ENCODE measurements at places on chromosomes 3 and 15.

- DNase-seq = no peak
Observed at GRCh38 chr15:67296684-67297083, 42.1 kb downstream of the IQCH start.

DNA sequence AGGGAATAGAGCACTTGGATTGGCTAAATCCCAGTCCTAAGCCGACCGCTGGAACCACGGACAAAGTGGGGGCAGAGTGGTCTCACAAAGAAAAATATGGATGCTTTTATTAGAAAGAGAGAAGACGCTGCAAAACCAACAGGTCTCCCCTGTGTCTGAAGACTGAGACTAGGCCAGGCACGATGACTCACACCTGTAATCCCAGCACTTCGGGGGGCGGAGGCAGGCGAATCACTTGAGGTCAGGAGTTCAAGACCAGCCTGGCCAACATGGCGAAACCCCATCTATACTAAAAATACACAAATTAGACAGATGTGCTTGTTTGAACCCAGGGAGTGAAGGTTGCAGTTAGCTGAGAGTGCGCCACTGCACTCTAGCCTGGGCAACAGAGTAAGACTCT, 61.8 kb downstream of the ZDHHC19 start:
- DNase-seq = no peak

DNA sequence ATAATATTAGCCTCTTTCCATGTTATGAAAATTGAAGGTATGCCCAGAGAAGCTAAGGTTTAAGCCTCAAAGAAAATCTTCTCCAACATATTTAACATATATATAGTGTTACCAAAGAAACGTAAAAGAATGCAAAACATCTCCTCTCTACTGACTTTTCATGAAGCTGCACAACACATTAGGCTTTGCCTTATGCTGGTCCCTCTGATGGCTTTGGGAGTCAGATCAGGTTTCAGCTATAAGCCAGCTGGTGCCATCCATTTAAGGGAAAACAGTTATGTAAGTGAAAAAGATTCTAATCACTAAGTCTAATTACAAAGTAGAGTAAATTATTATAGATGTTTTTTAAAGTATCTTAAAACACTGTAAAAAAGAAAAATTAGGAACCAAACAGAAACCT, 410.5 kb downstream of the LSAMP start:
- no peak for DNase-seq

DNA sequence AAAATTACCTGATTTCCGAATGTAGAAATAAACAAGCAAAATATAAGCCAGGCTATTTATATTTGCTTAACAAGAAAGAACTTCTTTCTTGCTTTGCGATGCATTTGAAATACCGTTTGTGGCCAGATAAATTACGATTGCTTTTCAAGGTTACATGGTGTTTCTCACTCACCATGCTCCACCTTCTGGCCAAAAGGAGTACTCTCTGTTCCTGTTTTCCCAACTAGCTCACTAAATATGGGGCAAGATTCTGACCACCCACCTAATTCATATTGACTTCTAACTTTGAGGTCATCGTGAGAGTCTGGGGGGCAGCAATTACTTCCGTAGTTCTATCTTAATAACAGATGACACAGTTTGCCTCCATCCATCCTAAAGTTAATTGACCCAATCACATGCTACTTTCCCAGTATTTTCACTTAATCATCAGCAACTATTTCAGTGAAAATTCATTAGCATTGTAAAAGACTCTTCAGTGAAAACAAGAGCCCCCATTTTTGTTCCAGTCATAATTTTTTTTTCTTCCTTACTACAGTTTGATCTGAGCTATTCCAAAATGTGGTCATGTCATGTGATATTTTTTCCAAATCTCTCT, 25.9 kb downstream of the ACP3 start:
- DNase-seq = no peak

GRCh38 chr15:64544450-64544849, 84.1 kb downstream of the ZNF609 start:
- DNase-seq = no peak

DNA sequence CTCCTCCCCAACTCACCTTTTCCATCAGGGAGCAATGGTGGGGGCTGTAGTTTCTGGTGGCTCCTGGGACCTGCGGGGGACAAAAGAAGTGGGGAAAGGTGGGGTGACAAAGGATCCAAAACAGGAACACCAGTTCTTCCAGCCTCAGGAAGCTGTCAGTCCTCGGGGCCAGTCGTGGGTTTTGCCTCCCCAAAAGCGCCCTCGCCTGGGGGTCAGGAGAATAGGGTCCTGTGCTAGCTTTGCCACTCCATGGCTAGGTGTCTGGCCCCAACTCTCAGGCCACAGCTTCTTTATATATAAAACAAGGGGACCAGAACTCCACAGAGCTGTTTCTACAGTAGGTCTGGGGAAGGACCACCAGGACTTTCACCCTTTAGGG, 4.0 kb downstream of the CCDC9B start:
- DNase-seq = no peak

- DNase-seq = no peak
Observed at GRCh38 chr3:165549037-165549436, 288.2 kb downstream of the BCHE start.

DNA sequence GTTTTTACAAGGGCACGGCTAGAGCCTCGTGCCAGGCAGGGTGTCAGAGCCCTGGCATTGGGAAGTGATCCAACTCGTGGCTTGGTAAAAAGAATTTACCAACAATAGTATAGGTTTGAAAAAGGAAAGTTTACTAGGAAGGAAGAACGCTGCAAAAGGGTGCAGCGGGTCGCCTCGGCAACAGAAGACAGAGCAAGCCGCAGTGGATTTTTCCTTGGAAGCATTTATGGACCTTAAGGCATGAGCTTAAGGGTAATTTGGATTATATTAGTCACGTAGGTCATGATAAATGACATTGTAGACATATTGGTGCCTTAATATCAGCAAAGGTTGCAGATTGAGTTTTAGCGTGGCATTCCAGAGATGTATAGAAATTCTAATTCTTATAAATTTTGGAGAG, 163.4 kb upstream of the PPP2R3A start:
- no peak for DNase-seq

DNA sequence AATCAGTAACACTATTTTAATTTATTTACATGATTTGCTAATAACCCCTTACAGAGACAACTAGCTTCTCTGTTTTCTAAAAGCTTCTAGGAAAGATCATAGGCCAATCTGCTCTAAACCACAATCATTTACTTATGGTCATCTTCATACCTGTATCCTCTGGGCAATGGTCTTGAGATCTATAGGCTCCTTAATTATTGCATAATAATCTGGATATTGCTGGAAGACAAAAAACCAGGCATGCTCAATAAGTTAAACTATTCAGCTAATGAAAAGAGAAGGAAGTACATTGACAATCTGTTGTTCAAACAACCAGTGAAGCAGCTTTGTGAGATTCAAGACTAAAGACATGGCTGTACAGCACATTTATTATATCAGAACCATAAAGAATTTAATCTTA, 34.1 kb downstream of the PBRM1 start:
- no peak for DNase-seq

GRCh38 chr15:57948351-57949289, 116.9 kb downstream of the ALDH1A2 start:
- no peak for DNase-seq

- DNase-seq = no peak
Observed at GRCh38 chr15:46344115-46344724, 709.4 kb downstream of the SQOR start.

DNA sequence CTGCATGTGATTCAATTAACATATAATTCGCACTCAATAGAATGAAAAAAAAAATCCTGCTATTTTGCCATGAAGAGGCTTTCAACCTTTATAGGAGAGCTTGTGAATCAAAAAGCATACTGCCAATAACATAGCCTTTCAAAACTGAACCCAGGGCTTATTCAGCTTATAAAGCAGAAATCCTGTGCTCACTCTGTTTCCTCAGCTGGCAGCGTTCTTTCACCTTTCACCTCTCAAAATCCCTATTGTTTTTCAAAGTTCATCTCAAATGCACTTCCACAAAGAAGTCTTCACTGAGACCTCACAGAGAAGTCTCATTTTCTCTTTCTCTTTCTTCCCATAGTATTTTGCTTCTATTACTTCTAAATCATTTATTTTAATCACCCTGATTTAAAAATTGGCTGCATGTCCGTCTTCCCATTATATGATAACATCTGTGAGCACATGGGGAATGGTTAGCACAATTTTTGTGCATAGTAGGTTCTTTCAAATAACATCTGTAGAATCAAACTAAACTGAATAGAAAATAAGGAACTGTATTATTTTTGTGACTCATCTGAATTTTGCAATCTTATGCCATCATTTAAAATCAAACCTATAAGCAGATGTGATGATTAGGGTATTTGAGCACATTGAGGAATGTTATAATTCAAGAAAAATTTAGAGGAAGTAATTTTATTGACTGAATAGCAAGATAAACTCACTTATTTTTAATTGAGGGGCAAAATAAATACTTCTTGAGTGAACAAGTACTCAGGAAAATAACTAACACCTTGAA, 373.4 kb downstream of the NLGN1 start:
- no peak for DNase-seq

DNA sequence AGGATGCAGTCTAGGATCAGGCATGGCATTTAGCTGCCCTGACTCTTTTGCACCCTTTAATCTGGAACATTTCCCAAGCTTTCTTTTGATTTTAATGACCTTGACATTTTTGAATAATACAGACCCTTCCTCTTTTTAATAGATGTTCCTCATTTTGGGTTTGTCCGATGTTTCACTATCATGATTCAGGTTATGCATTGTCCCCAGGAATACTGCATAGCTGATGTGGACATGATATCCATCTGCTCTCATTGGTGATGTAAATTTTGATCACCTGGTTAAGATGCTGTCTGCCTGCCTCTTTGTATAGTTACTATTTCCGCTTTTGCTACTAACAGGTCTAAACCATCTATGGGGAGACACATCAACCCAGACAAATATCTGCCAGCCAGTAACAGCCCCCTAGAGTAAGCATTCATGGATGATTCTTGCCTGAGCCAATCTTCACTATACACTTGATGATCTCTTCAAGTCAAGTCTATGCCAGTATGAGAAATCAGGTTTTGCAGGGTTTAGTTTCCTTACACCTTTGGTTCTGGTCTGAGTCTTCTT, 50.6 kb upstream of the ULK4 start:
- DNase-seq = no peak

- no peak for DNase-seq
Observed at GRCh38 chr3:38782148-38782547, 33.9 kb downstream of the SCN10A start.

GRCh38 chr3:172066880-172067796, 27.8 kb downstream of the FNDC3B start:
- DNase-seq = no peak

GRCh38 chr3:39208463-39209055, 16.2 kb upstream of the XIRP1 start:
- DNase-seq = no peak

DNA sequence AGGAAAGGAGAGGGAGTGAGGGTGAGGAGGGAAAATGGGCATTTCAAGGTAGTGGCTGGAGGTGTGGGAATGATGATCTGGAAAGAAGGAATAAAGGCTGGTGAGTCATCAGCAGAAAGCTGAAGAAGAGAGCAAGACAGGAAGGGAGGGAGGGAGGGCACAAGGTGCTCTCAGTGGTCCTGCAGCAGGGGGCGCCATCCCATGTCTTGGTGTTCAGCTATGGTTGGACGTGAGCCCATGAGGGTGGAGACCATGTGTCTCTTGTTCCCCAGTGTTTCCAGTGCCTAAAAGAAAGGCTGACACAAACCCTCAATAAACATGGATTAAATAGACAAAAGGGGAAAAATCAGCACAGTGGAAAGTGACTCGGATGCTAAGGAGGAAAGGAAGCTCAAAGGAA, 228.5 kb downstream of the NTRK3 start:
- DNase-seq = no peak

- DNase-seq = no peak
Observed at GRCh38 chr3:155101398-155101797, 21.3 kb downstream of the MME start.

GRCh38 chr15:75830910-75831805, 12.1 kb upstream of the UBE2Q2 start:
- no peak for DNase-seq

- DNase-seq = no peak
Observed at GRCh38 chr3:70097084-70097483, 97.6 kb downstream of the SAMMSON start.

- no peak for DNase-seq
Observed at GRCh38 chr3:37994639-37994972, 4.0 kb downstream of the VILL start.

DNA sequence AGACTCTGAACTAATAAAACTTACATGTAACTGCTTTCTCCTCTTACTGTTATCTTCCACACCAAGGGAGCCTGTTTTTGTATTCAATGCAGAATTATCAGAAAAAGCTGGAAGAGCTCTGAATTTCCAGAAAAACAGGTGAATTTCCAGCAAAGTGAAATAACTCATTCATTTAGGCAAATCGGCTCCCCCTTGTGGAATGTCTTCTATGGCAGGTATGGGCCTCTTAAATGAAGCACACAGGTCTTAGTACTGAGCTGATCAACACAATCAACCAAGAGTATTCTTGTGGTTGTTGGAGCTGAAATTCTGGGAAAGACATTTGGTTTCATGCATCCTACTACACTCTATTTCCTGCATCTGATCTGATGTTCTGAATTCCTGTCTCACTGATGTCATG, 31.0 kb upstream of the PTPRG start:
- no peak for DNase-seq

DNA sequence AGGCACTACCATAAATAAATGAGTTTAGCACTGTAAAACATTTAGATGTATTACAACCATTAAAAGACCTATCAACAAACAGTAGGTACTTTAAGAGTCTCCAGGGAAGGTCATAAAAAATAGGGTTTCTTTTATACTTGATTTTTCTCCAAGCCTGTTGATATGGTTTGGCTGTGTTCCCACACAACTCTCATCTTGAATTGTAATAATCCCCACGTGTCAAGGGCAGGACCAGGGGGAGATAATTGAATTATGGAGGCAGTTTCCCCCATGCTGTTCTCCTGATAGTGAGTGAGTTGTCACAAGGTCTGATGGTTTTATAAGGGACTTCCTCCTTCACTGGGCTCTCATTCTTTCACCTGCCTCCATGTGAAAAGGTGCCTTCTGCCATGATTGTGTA, 468.9 kb upstream of the UBE2E2 start:
- DNase-seq = no peak

DNA sequence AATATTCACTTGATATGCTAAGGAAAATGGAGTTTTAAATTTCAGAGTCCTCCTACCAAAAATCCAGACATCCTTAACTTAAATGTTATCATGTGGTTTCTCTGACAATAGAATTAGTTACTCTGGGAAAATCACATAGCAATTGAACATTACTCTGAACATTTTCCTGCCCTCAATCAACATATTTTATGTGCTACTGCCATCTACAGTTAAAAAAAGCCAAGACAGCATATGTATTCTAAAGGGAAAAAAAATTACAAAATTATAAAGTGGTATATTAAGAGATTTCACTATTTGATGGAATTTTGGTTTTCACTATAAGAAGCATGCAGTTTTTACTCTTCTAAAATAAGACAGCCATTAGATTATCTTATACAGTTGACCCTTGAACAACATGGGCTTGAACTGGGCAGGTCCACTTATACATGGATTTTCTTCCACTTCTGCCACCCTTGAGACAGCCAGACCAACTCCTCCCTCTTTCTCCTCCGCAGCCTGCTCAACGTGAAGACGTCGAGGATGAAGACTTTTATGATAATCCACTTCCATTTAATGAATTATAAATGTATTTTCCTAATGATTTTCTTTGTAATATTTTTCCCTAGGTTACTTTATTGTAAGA, 122.3 kb downstream of the ATP1B3 start:
- DNase-seq = no peak

GRCh38 chr15:45796433-45796832, 161.6 kb downstream of the SQOR start:
- DNase-seq = no peak

GRCh38 chr3:14636496-14637087, 15.0 kb upstream of the CCDC174 start:
- no peak for DNase-seq
